Frontal cortex (tissue), 4 donors: ENCODE measurements at places on chromosomes 1 and 21.

- DNase-seq: no peak
Observed at GRCh38 chr1:75797606-75798216, 1.0 kb downstream of the MSH4 start.

DNA sequence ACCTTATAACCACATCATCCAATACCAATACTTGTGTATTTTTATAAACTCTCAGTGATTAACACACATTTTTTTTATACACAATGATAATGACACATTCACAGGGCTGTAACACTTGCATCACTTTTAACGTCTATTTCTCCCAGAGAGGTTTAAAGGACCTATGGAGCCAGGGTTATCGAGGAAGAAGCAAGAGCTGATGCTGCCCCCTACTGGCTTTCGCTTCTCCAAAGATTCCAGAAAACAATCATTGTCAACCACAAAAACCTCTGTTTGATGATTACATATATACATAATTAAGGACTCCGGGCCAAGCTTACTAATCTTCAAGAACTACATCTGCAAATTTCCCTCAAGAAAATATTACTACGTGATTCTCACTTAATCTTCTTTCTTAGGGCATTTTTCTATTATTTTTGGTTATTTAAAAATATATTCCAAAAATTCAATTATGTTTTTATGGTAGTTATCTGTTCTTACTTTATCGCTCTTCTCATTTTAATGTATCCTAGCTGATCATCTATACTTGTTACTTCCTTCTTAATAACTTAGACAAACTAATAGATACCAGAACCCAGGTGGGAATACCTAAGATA, 214.5 kb downstream of the VAV3 start:
- DNase-seq: no peak

DNA sequence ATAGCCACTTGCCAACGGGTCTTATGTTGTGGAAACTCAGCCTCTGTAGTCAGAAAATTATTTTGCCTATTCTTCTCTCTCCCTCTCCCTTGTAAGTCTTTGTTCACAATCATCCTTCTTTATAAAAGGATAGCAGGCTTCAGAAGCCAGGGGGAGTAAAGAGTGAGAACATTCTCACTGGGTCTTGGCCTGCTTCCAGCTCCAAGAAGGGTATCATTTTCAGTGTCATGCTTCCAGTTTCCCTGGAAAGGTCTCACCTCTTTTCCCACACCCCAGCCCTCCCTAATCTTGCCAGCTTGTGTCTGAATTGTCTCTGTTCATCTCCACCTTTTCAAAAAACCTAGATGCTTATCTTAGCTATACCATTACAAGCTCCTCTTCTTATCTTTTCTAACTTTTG, 346.2 kb upstream of the LRRC7 start:
- no peak for DNase-seq

DNA sequence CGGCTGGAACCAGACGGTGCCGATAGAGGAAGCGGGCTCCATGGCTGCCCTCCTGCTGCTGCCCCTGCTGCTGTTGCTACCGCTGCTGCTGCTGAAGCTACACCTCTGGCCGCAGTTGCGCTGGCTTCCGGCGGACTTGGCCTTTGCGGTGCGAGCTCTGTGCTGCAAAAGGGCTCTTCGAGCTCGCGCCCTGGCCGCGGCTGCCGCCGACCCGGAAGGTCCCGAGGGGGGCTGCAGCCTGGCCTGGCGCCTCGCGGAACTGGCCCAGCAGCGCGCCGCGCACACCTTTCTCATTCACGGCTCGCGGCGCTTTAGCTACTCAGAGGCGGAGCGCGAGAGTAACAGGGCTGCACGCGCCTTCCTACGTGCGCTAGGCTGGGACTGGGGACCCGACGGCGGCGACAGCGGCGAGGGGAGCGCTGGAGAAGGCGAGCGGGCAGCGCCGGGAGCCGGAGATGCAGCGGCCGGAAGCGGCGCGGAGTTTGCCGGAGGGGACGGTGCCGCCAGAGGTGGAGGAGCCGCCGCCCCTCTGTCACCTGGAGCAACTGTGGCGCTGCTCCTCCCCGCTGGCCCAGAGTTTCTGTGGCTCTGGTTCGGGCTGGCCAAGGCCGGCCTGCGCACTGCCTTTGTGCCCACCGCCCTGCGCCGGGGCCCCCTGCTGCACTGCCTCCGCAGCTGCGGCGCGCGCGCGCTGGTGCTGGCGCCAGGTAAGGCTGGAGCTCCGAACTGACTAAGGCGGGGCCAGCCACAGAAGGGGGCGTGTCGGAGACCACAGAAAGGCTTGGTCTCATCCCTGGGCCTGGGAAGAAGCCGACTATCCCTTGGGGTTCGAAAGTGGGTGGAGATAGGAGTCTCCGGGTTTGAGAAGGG, 486 bp downstream of the SLC27A3 start:
- DNase-seq: no peak

DNA sequence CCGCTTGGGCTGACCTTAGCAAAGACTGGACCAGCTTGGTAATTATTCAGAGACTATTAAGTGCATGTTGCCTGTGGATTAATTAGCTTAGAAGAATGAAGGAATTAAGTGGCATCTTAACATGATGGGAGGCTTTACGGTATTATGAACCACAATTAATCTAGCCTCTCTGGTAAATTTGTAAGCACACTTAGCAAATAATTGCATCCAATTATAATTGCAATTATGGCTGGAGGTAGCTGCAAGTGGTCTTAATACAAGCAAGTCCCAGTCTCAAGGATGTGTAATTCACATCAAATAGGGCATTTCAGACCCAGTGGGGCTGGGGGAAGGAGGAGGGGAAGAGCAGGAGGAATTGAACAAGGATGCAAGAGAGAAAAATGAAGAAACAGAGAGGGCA, 151.6 kb downstream of the CNIH3 start:
- DNase-seq: no peak

DNA sequence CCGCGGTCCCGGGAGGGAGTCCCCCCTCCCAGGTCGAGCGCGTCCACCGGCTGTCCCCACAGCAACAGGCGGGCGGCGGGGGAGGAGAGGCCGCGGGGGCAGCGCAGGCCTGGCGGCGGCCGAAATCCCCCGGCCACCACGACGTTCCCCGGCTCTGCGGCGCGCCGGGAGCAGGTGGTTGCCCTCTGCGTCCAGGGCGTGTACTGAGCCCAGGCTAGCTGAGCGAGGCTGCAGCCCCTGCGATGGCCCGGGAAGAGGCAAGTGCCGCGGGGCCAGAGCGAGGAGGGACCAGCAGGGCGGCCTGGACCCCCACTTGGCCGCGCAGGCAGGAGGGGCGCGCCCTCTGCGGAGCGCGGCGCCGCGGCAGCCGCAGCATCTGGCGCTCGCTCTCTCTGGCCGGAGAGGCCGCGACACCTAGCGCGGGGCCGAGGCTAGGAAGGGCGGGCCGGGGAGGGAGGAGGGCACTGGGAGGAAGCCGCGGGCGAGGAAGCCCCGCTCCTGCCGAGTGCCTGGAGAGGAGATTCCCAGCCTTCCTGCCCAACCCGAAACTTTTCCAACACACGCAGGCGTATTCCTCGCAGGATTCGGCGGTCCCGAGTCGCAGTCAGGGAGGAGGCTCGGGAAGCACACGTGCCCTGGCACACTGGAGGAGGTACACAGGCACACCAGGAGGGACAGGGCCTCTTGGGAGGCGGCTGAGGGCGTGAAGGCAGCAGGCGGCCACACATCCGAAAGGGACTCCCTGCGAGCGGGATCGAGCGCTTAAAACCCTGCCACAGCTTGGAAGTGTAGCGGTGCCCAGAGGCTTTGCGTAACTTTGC, 4.9 kb upstream of the PROX1 start:
- peak; percentile 67 for DNase-seq

DNA sequence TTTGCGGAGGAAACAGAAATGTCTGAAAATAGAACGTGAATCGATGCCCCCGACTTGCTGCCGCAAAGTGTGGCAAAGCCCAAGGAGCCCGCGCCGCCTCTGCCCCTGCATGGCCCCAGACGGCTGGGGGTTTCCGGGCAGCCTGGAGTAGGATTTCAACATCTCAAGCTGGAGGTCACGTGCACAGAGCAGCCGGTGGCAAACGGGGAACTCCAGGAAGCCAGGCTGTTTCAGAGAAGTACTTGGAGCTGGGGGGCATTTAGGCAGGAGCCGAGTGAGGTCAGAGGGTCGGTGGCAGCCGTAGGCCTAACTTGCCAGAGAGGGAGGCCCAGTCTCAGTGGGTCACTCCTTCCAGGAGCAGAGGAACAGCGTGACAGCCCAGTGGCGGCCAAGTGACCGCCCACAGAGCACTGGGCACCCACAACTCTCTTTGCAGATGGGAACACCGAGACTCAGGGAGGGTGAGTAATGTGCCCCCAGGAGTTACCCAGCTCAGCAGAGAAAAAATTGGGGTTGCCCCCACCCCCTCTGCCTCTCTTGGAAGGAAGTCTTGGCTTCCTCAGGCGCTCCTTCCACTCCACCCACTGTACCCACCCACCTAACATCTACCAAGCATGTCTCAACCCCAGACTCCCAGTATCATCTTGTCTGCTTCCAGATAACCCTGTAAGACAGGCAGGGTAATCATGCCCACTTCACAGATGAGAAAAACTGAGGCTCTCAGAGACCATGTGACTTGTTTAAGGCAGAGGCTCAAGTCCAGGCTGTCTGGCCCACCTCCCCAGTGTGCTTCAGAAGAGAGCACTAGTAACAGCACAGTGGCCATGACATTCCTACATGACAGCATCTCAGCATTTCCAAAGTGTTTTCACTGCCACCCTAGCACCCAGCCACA, 179.4 kb downstream of the HIVEP3 start:
- peak; percentile 44 for DNase-seq

DNA sequence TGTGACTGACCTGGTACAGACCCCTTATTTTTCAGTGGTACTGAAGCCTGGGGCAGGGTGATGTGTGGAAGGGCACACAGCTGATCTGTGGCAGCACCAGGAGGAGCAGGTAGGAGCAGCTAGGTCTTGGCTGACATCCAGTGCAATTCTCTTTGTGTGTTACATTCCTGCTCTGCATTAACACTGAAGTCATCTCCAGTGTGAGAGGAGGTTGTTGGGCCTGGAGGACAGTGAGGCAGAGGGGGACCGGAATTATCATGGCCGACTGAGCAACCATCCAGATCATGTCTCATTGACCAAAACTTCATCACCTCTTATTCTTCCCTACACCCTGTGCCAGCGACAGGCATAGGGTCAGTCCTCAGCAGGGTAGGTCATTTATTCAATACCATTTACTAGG, 1.5 kb downstream of the SLAMF8 start:
- no peak for DNase-seq
